Vein endothelial cell (primary cell): ENCODE measurements at places on chromosomes 5 and 9. TPM values are rescaled to one million over a fixed set of nuclear protein-coding genes. Genes with fewer than 3 reads are reported as not detected.

The LHX3 gene
- not detected in 2 replicates for total RNA-seq

The C9orf50 gene
- total RNA-seq = not detected in 2 replicates

The MYOZ3 gene
- under 0.01 and 1.1 TPM in 2 replicates for total RNA-seq

The CDH12 gene
- total RNA-seq = not detected in 2 replicates

The DNAJC18 gene
- 8.7 and 13.7 TPM in 2 replicates for total RNA-seq

The BTNL8 gene
- total RNA-seq = not detected in 2 replicates

The FAM114A2 gene
- 27.7 and 28.4 TPM in 2 replicates for total RNA-seq

The NDST1 gene
- 77.1 and 124 TPM in 2 replicates for total RNA-seq

The SMIM33 gene
- not detected in 2 replicates for total RNA-seq

The TRPM6 gene
- total RNA-seq = 0.38 and 0.65 TPM in 2 replicates

The TRAF1 gene
- 1.3 and 4.5 TPM in 2 replicates for total RNA-seq

The PCDHGA7 gene
- total RNA-seq = 3.0 and 4.6 TPM in 2 replicates

The SLC46A2 gene
- not detected in 2 replicates for total RNA-seq

The FAM221B gene
- not detected in 2 replicates for total RNA-seq

The SLCO6A1 gene
- not detected in 2 replicates for total RNA-seq

The SLC6A18 gene
- not detected in 2 replicates for total RNA-seq

The ARSI gene
- total RNA-seq = under 0.01 and 0.19 TPM in 2 replicates

The PCDHGA10 gene
- total RNA-seq = 8.8 and 9.6 TPM in 2 replicates

The PCDHB4 gene
- total RNA-seq = 0.19 and 0.33 TPM in 2 replicates

The RNF130 gene
- 37.0 and 42.8 TPM in 2 replicates for total RNA-seq

The RASEF gene
- total RNA-seq = 0.19 TPM in 1 of 2 replicates, not detected in the other

The TEX48 gene
- not detected in 2 replicates for total RNA-seq

The MRRF gene
- 40.8 and 56.3 TPM in 2 replicates for total RNA-seq

The HAVCR2 gene
- total RNA-seq = under 0.01 and 0.67 TPM in 2 replicates

The FRMD3 gene
- 8.6 and 11.1 TPM in 2 replicates for total RNA-seq

The MACIR gene
- 10.1 and 11.2 TPM in 2 replicates for total RNA-seq

The CYLC2 gene
- total RNA-seq = not detected in 2 replicates

The RRAGA gene
- total RNA-seq = 43.8 and 46.1 TPM in 2 replicates

The IL33 gene
- total RNA-seq = 4.8 and 12.7 TPM in 2 replicates

The RFX3 gene
- 2.9 and 5.6 TPM in 2 replicates for total RNA-seq

The COL27A1 gene
- 7.8 and 17.8 TPM in 2 replicates for total RNA-seq

The MLANA gene
- 0.19 TPM in 1 of 2 replicates, not detected in the other for total RNA-seq

The LHX2 gene
- not detected in 2 replicates for total RNA-seq

The AUH gene
- 7.3 and 8.2 TPM in 2 replicates for total RNA-seq

The CFAP90 gene
- total RNA-seq = not detected in 2 replicates

The COL23A1 gene
- not detected in 2 replicates for total RNA-seq

The XRCC4 gene
- 7.5 and 10.1 TPM in 2 replicates for total RNA-seq

The CTXN3 gene
- not detected in 2 replicates for total RNA-seq

The NPM1 gene
- 1,182 and 1,611 TPM in 2 replicates for total RNA-seq

The C5 gene
- 0.65 and 0.86 TPM in 2 replicates for total RNA-seq

The C9 gene
- 0.29 TPM in 1 of 2 replicates, not detected in the other for total RNA-seq

The STPG3 gene
- not detected in 2 replicates for total RNA-seq

The PHF24 gene
- not detected in 2 replicates for total RNA-seq

The PIK3R1 gene
- 33.0 and 33.9 TPM in 2 replicates for total RNA-seq

The PCDHAC2 gene
- 0.33 and 1.9 TPM in 2 replicates for total RNA-seq

The PCDHGA3 gene
- total RNA-seq = 0.86 and 1.3 TPM in 2 replicates

The NIM1K gene
- total RNA-seq = not detected in 2 replicates

The SLC6A3 gene
- not detected in 2 replicates for total RNA-seq

The SLC34A1 gene
- total RNA-seq = not detected in 2 replicates

The ARL14EPL gene
- 0.33 and 0.67 TPM in 2 replicates for total RNA-seq

The TICAM2 gene
- 0.65 and 1.4 TPM in 2 replicates for total RNA-seq
